MCF 10A (cell line): ENCODE measurements at places on chromosomes 4 and X. TPM values are rescaled to one million over a fixed set of nuclear protein-coding genes. Genes with fewer than 3 reads are reported as not detected.
A peak's percentile ranks its signal among the peaks of the same experiment; 100 is the strongest.

CT45A1 gene
- not detected in 2 replicates for total RNA-seq

PAGE2B gene
- not detected in 2 replicates for total RNA-seq

UGT2B10 gene
- not detected in 2 replicates for total RNA-seq

TLR3 gene
- total RNA-seq, result 6.5 and 8.2 TPM in 2 replicates

SH3TC1 gene
- 20.4 and 28.8 TPM in 2 replicates for total RNA-seq

DNA sequence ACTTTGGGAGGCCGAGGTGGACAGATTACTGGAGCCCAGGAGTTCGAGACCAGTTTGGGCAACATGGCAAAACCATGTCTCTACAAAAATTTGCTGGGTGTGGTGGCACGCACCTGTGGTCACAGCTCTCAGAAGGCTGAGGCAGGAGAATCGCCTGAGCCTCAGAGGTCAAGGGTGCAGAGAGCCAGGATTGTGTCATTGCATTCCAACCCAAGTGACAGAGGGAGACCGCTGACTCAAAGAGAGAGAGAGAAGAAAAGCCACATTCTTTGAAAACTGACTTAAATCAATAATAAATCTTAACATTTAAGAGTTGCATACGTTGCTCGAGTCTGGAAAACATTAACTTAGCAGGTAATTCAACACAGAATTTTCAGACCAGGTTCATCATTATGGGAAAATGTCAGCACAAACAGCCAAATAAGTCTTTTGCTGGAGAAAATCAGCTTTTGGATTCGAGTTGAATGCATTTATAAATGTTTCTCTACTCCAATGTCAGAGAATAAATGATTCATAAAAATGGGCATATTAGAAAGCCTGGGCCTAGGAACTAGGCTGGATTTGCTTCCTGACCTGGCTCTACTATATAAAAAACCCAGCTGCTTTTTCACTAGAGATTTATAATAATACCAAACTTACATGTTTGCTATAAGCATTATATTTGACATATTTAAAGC lies 68.3 kb upstream of the RBPJ start:
- no peak for DNase-seq

- DNase-seq, result peak; percentile 27
Observed at GRCh38 chr4:117664706-117665444, 369.4 kb upstream of the NDST3 start.

GRCh38 chr4:170003071-170004070 lies 22.8 kb downstream of the MFAP3L start:
- DNase-seq, result no peak

DNA sequence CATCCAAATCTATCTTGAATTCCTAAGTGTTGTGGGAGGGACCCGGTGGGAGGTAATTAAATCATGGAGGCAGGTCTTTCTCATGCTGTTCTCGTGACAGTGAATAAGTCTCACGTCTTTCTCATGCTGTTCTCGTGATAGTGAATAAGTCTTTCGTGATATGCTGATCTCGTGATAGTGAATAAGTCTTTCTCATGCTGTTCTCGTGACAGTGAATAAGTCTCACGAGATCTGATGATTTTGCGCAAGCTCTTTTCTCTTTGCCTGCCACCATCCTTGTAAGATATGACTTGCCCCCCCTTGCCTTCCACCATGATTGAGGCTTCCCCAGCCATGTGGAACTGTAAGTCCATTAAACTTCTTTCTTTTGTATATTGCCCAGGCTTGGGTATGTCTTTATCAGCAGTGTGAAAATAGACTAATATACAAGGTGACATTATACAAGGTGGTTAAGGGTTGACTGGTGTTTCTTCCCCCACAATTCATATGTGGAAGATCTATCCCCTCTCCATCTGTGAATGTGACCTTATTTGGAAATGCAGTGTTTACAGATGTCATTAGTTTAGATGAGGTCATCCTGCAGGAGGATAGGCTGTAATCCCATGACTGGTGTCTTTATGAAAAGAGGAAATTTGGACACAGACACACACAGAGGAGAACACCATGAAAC lies 27.6 kb downstream of the ARSD start:
- no peak for DNase-seq
